ENCODE measurements at places on chromosomes 6 and 20.

DNA sequence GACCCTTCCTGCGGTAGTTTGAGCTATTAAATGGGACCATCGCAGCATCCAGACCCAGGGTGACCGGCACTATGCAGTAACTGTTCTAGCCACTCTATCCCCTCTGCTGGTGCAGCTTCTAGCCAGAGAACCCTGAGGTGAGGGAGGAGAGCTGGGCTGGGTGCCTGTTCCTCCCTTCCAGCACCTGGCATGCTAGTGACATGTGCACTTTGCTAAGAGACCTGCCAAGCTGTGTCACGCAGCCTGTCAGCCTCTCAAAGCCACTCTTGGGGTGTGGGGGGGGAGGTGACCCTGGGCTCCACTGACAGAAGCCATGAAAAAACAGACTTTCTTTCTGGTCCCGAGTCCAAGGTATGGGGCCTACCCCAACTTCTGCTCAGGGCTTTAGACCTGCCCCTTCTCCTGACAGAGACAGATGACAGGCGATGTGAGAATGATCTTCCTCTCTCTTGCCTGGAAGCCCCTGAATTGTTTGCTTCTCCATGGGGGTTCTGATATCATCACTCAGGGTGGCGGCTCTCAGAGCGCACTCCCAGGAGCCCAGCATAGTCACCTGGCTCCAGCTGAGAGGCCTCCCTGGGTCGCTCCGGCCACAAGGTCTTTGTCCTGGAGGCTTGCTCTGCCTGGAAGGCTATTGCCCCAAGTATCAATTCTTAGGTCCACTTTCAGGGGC is 47.2 kb upstream of the MLN start:
- DNase-seq: no peak

GRCh38 chr6:3963426-3963825 is 114.3 kb downstream of the FAM50B start:
- no peak for DNase-seq

DNA sequence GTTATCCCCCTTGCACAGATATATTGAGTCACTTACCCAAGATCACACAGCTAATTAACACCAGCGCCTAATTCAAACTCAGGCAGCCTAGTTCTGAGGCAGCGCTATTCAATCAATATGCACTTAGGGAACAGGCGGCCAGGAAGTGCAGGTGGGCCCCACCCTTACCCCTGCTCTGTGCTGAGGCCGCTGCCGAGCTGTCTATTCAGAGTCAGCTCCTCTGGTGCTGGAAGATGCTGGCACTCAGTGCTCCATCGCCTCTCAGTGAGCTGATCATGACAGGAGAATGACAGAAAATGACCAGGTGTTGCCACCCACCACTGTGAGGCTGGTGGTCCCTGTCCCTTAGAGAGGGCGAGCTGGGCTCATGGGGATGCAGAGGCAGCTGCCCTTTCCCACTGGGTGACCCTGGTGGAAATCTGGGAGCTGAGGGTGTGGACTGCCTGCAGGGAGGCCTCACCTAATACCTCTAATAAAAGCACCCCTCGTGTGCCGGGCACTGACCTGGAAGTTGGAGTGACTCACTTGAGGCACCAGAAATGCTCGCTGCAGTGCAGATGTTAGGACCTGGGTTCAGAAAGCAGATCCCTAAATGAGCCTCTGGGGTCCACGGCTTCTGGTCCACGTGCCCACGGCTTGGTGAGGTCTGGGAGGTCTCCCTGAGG is 42.5 kb upstream of the CD93 start:
- DNase-seq: no peak

DNA sequence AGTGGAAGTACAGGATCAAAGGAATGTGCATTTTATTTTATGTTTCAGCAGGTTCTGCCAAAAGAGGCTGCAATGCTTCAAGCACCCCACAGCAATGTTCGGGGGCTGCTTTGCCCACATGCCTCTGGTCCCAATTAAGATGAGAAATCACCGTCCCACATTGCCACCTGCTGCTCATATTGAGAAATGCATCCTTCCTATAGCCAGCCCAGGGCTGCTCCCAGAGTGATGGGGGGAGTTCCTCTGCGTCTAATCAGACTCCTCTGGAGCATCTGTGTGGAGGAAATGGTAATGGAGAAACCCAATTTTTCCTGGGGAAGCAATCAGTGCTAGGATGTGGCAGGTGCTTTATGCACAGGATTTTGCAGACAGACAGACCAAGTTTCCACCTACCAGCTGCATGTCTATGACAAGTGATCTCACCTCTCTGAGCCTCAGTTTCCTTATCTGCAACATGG is 33.7 kb downstream of the PTGIS start:
- peak; percentile 11 for DNase-seq

GRCh38 chr6:168231393-168231957 is 88.1 kb downstream of the DACT2 start:
- DNase-seq: no peak

- DNase-seq: no peak
Observed at GRCh38 chr20:44017905-44018258, 103.2 kb downstream of the TOX2 start.

- DNase-seq: peak; percentile 79
Observed at GRCh38 chr6:37381579-37381978, 27.8 kb downstream of the RNF8 start.

DNA sequence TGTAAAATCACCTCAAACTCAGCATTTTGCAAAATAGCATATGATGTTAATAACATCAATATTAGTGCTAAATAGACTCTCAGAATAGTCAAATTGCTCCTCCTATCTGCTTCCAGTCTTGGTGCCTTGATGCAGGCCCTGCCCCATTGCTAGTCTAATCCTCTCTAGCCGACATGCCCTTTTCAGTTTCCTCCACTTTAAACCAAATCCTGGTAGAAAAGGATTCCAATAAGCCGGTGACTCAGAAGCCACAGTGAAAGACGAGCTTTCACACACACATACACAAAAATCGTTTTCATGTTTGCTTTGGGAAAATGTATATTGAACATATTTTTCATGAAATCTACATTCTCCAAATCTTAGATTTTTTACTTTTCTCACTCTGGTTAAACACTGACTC is 203.1 kb downstream of the LMBRD1 start:
- no peak for DNase-seq

DNA sequence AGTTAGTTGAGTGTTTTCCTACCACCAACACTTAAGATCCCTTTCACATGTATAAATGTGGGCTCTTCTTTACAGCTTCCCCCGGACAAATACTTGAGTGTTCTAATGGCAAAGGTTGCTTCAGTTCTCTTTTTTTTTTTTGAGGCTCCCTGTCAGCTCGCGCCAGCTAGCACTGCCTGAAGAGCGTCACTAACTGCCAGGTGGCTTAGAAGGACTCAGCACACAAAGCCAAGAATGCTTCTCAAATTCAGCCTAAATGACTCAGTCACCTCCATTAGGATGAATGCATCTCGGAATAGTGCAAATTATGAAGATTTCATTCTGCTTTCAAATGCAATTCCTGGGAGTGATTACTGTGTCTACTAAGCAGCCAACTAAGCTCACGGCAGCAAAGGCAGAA is 150.7 kb upstream of the BTBD3 start:
- DNase-seq: no peak

DNA sequence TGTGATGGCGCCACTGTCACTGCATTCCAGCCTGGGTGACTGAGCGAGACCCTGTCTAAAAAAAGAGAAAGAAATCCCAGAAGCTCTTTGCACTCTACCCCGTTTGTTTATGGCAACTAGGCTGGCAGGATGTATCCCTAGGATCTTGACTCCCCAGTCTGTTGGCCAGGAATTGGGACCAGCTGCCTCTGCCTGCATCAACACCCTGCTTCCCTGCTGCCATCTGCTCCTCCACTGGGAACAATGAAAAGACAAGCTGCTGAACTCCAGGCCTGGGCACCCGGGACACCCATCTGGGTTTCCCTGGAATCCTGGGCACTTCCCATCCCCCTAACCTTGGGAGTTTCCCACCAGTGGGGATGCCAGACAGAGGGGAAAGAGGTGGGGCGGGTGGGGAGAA is 64.9 kb downstream of the CPNE5 start:
- no peak for DNase-seq

DNA sequence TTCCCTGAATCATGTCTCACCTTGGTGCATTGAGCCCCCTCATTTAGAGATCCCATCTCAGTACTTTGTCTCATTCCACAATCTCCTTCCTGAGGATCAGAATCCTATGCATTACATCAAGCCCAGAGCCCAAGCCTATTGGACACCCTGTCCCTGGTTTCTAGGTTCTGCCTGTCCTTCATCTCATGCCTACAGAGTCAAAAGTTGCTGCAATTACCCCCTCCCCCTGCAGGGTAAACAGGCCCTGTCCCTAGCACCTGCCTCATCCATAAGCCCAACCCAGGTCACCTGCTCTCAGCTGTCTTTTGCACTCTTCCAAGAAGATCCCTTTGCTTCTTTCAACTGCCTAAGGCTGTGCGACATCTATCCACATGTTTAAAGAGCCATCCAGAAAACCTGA is 93.9 kb downstream of the SPTLC3 start:
- DNase-seq: no peak

DNA sequence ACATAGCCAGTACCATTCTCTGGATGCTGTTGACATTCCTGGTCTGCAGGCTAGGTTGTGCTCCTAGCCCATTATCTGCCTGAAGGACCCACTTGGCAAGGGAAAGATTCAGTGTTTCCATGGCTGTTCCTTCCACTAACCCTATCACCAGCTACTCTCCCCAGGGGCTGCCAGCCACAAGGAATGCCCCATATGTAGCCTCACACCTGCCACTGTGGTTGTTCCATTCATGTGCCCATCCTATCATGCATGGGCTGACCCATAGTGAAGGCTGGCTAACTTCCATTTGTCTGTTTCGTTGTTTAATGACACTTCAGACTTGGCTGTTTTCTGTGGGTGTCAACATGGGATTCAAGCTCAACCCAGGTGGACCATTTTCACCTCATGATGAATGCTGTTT is 25.6 kb upstream of the HLA-A start:
- DNase-seq: no peak

DNA sequence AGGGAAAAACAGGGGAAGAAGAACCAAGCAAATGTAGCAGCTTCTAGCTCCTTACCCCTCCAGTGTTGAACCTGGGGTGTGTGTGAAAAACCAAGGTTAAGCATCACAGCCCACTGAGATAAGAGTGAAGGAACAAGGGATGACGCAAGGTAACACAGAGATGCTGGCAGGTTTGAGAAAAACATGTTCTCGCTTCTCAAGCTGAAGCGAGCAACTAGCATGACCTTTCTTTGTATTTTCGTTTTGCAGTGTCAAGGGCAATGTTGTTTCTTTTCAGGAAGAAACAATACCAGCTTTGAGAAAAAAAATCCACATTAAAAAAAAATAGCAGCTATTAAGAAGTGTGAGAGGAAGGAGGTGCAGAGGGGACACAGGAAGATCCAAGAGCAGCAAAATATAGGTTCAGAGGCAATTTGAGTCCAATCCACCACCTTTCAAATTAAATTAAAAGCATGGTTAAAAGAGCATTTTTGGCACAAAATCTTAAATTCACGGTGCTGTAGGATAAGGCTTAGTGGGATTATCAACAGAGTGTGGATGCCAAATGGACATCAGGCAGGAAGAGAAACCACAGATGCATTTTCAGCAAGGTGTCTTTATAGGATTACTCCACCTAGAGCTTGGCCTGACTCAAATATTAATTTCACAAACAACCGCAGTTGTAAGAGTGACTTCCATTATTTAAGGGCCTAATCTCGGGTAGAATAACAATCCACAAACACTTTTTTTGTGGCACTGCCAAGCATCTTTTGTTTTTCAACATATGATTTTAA is 70.9 kb downstream of the SYNE1 start:
- no peak for DNase-seq
